ENCODE measurements at places on chromosomes 13 and 19.

GRCh38 chr13:36778083-36778671 is 40.8 kb upstream of the RFXAP start:
- no peak for DNase-seq

- no peak for DNase-seq
Observed at GRCh38 chr19:15671891-15672579, 852 bp upstream of the CYP4F12 start.

GRCh38 chr13:114260814-114261213 is 20.6 kb upstream of the UPF3A start:
- DNase-seq = no peak

- DNase-seq = no peak
Observed at GRCh38 chr19:14015524-14016035, 9.5 kb upstream of the RFX1 start.

DNA sequence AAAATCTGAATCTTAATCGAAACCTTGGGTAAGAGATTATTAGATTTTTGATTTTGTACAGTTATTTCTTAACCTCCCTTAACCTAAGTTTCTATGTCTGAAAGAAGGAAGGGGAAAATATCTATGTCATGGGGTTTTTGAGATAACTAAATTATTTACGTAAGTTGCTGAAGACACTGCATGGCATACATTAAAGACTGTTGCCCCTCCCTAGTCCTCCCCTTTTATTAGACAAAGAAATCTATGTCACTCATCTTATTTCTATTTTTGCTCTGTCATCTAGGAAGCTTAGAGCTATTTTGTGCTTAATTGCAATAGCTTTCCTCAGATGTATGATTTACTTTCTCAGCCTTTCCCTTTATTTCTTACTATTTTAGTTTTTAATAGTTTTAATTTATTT is 15.0 kb downstream of the COG6 start:
- no peak for DNase-seq

DNA sequence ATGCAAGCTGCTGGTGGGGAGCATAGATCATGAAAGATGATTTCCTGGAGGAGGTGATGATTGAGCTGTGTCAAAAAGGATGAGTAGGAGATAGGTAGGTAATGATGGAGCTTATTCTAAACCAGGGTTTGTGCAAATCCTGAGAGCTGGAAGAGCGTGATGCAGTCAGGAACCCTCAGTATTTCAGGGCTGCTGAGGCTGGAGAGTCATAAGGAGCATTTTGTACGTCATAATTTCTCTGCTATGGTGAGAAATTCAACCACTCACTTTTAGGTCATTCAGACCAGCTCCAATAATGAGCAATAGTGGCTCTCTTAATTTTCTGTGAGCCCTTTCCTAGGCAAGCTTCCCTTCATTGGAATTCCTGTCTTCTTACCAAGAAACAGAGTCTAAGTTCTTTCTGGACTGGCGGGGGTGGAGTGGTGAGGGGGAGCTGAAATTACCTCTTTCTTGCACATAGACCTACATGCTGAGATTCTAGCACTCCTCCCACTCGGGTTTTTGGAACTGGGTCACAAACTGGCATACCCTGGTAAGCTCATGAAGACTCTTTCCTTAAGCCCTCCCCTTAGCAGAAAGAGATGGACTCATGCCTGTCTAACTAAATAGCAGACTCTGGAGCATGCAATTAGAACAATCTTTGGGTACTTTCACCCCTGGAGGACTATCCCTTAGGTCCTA is 62.2 kb upstream of the MYCBP2 start:
- no peak for DNase-seq

- DNase-seq = no peak
Observed at GRCh38 chr19:49503582-49503962, 7.3 kb downstream of the RPS11 start.

GRCh38 chr13:36490055-36490454 is 57.8 kb downstream of the CCNA1 start:
- no peak for DNase-seq

GRCh38 chr19:19171821-19172532 is 1.9 kb upstream of the MEF2B start:
- DNase-seq = no peak

GRCh38 chr13:71514900-71515743 is 351.9 kb downstream of the DACH1 start:
- DNase-seq = no peak

DNA sequence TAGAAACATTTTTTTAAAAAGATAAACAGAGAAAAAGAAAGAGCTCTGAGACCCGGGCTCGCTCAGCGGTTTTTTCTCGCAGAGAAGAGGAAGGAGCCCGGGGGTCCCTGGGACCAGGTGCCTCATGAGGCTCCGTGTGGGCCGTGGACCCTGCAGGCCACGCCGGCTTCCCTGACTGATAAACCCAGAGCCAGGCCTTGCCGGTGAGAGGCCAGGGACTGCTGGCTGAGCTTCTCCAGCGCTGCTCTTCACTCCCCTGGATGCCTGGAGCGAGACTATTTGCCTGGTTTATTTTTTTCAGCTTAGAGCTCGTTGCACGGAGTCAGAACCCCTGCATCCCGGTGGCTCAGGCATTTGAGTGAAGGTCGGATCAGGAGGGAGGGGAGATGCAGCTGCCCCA is 53.4 kb upstream of the F7 start:
- no peak for DNase-seq

- DNase-seq = no peak
Observed at GRCh38 chr19:11017275-11018035, 56.6 kb downstream of the SMARCA4 start.

- no peak for DNase-seq
Observed at GRCh38 chr19:10520652-10521318, 3.5 kb upstream of the S1PR5 start.

DNA sequence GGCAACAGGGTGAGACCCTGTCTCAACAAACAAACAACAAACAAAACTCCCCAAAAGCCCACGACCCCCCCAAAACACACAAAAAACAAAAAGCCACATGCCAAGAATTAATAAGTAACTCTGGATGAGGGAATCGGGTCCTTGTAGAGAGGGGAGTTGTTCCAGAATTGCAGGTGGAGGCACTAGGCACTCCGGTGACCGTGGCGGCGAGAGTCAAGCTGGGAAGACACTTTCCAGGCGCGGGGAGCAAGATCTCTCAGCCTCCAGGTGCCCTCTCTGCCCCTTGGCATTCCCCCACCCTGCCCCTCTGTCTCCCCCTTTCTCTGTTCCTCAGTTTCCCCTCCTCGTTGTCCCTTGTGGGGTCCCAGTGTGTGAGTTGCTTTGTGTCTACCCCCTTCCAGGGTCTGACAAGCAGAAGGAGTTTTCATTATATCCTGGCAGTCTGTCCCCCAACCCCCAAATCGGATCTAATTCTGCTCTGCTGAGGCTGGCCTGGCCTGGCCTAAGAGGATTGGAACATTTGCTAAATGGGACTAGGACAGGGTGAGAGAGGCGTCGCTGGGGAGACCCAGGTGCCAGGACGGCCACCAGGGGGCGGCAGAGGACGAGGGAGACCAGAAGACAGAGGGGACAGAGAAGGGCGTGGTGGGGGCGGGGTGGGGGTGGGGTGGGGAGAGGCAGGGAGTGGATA is 8.3 kb upstream of the CRX start:
- DNase-seq = no peak

- no peak for DNase-seq
Observed at GRCh38 chr13:21974741-21975140, 303.9 kb downstream of the FGF9 start.

- DNase-seq = no peak
Observed at GRCh38 chr13:52896827-52897659, 48.6 kb upstream of the PCDH8 start.

GRCh38 chr19:42290523-42291434 is 11.2 kb upstream of the PRR19 start:
- DNase-seq = no peak

GRCh38 chr19:28543244-28543776 is 669.6 kb downstream of the UQCRFS1 start:
- DNase-seq = no peak

DNA sequence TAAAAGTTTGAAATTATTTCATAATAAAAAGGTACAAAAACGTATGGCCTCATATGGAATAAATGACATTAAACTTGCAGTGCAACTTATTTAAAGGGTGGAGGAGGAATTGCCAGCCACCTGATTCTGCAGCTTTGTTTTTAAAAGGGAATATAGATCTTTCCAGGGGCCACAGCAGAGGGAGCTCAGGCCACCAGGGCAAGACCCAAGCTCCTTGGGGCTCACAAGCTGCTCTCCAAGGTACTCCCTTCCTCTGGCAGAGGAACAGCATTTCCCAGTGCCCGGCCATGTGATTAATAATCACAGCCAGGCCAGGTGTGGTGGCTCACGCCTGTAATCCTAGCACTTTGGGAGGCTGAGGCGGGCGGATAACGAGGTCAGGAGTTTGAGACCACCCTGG is 6.2 kb downstream of the ACOD1 start:
- DNase-seq = no peak

- DNase-seq = peak; percentile 84
Observed at GRCh38 chr19:47013041-47013517, 6.6 kb upstream of the NPAS1 start.

- DNase-seq = peak; percentile 34
Observed at GRCh38 chr13:28679628-28680027, 20.7 kb downstream of the POMP start.

DNA sequence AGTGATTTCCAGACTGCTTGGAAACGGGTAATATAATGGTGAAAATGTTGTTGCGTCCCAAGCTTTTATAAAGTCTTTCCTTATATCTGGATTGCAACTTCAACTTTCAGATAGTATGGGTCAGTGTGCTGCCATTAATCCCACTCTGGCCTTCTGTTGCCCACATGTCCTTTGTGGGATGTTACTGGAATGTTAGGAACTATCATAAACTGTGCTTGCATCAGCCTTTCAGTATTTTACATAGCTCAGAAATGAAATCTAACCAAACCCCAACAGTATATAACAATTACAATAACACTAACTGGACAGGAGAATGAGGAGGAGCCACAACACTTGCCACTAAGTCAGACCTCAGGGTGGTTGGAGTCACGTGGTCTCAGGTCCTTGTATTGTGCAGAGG is 78.9 kb downstream of the LNX2 start:
- DNase-seq = no peak

GRCh38 chr13:110923777-110924638 is 9.1 kb upstream of the ANKRD10 start:
- no peak for DNase-seq

- DNase-seq = peak; percentile 98
Observed at GRCh38 chr19:42423462-42424344, 3.5 kb downstream of the LIPE start.

- no peak for DNase-seq
Observed at GRCh38 chr13:110398564-110399507, 91.8 kb downstream of the COL4A2 start.

- no peak for DNase-seq
Observed at GRCh38 chr19:15251749-15252397, 19.6 kb upstream of the EPHX3 start.

DNA sequence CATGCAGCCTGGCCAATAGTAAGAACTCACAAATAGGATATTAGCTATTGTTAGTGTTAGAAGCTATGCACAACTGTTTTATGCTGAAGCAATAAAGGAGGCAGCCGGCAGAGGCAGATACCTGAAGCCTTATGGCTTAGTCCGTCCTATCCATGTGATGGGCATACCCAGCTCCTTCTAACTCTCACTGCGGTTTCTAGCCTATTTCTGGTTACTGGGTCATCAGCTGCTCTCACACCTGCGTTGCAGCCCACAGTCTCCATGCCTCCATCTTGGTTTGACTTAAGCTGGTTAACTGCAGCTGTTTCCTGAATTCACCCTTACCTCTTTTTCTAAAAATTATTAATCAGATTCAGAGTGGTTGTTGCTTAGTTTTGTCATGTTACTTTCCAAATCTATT is 40.5 kb upstream of the CNMD start:
- DNase-seq = no peak

DNA sequence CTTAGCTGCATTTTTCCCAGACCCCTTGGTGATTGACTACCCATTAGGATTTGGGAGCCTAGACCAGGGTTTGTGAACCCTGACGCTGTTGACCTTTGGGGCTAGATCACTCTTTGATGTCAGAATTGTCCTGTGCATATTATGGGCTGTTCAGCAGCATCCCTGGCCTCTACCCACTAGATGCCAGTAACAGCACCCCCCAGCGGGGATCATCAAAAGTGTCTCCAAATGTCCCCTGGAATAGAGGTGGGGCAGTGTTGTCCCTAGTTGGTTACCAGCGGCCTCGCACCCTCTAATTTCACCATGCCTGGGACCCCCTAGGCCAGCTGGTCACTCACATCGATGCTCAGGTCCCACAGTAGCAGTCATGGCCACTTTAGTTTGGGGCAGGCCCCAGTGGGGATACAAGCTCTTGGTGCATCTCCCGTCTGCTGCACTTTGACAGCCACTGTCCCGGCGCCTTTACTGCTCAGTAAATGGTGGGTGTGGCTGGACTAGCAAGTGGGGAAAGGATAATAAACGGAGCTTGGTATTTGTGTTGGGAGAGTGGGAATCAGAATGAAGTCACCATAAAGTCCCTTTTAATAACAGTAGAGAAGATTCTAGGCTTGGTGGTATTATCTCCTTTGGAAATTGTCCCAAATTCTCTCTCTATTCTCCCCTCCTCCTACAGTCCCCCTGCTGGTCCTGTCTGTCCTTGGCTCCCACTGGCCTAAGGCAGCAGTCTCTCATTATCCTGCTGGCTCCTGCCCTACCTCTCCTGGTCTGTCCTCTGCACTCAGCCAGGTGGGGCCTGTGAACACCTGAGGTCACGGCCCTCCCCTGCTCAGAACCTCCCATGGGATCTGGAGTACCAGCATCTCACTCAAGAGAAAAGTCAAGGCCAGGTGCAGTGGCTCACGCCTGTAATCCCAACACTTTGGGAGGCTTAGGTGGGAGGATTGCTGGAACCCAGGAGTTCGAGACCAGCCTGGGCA is 80.6 kb downstream of the SIPA1L3 start:
- no peak for DNase-seq

GRCh38 chr13:111944171-111944583 is 122.8 kb upstream of the SOX1 start:
- DNase-seq = no peak

DNA sequence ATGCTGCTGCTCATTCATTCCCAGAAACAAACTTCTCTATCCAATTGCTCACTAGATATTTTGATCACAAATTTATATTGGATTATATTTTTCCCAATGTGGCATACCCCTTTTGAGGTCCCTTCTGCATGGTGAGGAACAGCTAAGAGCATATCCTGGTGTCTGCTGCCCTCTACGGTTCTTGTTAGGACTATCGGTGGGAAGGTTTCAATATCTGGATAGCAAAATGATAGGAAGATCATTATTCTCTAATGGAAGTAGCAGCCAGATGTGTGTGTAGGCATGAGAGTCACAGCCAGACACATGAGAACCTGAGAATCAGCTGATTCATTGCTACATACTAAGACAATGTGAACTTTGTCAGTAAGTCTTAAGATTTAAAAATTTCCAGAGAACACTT is 1422.4 kb upstream of the MIR17HG start:
- peak; percentile 20 for DNase-seq

- DNase-seq = no peak
Observed at GRCh38 chr19:1397838-1398237, 3.5 kb downstream of the GAMT start.

GRCh38 chr19:50654882-50655281 is 5.6 kb downstream of the C19orf81 start:
- DNase-seq = no peak

GRCh38 chr13:110464556-110465333 is 96.8 kb downstream of the RAB20 start:
- peak; percentile 41 for DNase-seq

Data from spinal cord (tissue), 10 donors.